ENCODE measurements at places on chromosomes 7 and 10.

GRCh38 chr7:55515569-55516279 is 56.6 kb downstream of the VOPP1 start:
- DNase-seq: no peak

DNA sequence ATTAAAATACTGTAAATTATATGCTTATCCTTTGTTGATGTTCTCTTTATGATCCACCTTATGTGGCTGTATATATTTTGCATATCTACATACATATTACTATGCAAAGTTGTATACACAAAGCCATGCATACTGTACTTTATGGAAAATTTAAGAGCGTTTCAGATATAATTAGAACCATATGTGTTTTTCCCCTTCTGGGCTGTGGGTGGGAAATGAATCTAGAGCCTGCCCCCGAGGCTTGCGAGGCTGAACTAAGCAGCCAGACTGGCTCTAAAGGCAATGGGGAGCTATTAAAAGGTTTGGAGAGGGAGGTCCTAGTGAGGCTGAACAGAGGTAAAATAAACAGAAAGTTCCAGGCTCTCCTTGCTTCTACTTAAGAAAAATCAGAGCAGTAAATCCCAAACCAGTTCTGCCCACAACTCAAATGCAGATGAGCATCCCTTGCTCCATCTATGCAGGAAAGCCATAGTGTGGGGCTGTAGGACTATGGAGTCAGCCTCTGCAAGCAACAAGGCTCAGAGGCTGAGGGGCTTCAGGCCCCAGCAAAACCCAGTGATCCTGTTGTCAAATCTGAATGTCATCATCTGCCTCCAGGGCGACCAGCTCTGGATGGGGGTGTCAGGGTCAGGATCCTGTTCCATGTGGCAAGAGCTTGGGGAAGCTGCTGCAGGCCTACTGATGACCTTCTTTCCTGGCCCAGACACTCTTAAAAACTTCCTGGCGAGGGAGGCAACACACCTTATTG is 14.1 kb upstream of the DDIT4 start:
- no peak for DNase-seq

- DNase-seq: no peak
These were observed 57.7 kb downstream of the MAD1L1 start for GRCh38 chr7:2175091-2175490.

DNA sequence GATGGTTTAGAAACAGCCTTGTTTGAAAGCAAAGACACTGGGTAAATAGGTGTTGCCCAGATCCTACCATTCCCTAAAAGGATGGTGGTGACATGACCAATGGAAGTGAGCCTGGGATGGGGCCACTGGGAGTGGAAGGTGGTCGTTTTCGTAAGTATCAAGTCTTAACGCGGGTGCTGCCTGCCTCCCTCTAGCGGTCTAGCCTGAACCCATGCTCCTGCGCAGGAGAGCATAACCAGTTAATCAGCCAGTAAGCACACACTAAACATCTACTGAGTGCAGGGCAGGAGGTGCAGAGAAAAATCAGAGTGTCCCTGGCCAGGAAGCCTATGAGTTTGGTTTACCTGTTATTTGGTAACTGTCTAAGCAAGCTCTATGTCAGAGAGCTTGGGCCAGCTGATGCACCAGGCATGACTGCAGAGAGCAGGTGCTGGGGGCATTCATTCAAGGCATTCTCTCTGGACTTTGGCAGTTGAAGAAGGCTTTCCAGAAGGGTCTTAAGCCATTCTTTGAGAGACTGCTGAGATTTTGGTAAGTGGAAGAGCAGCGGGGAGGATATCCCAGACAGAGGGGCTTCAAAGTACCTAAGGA is 930 bp downstream of the GARIN1A start:
- DNase-seq: no peak

DNA sequence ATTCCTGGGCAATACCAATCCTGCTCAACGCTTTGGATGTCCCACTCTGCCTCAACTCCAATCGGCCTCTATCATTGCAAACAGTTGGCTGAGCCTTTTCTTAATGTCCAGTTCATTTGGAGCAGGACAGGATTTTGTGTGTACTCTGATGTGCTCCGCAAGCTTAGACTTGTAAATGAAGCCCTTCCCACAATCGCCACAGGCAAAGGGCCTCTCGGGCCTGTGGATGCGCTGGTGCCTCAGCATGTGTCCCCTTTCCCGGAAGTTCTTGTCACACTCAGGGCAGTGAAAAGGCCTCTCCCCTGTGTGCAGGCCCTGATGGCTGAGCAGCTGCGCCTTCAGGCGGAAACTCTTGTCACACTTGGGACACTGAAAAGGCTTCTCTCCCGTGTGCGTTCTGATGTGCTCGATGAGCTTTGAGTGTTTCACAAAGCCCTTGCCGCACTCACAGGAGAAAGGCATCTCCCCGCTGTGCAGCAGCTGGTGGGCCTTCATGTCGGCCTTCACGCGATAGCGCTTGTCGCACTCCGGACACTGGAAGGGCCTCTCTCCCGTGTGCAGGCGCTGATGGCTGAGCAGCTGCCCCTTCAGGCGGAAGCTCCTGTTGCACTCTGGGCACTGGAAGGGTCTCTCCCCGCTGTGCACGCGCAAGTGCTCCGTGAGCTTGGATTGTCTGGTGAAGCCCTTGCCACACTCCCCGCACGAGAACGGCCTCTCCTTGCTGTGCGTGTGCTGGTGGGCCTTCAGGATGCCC is 20.0 kb downstream of the ZNF786 start:
- no peak for DNase-seq

GRCh38 chr7:99737726-99738125 is 2.7 kb upstream of the CYP3A7 start:
- DNase-seq: no peak

DNA sequence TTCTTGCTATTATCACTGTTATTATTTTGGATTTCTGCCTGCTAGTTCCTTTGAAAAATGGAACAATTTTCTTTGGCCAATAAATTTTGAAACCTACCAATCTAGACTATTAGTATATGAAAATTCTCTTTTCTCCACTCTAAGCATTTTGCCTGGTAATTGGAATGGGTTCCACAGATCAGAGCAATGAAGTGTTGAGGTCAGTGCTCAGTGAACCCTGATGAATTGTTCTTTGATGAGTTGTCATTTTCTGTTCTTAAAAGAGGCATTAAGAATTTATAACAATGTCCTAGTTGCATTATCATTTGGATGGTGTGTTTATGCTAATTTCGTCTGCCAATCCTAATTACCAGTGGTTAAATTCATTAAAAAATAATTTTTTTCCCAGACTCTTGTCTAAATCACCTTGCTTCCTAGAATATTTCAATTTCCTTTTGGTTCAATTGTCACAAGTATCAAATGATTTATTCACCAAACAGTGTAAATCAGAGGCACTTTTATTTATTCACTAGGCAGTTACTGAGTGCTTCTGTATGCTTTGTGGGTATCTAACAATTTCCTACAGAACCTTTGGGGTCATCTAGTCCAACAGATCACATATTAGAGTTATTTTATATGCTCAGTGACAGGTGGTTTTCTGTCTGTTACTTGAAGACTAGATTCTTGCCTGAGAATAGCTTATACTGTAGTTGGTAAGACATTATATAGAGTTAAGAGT is 239.0 kb downstream of the DNAJB9 start:
- DNase-seq: no peak

GRCh38 chr7:45130910-45131309 is 19.4 kb upstream of the TBRG4 start:
- DNase-seq: no peak

- no peak for DNase-seq
These were observed 296.0 kb upstream of the KIAA1217 start for GRCh38 chr10:23912884-23913404.

- no peak for DNase-seq
These were observed 132.9 kb upstream of the PLXDC2 start for GRCh38 chr10:19683356-19683755.

GRCh38 chr7:149161241-149161848 is 14.1 kb downstream of the ZNF398 start:
- no peak for DNase-seq

DNA sequence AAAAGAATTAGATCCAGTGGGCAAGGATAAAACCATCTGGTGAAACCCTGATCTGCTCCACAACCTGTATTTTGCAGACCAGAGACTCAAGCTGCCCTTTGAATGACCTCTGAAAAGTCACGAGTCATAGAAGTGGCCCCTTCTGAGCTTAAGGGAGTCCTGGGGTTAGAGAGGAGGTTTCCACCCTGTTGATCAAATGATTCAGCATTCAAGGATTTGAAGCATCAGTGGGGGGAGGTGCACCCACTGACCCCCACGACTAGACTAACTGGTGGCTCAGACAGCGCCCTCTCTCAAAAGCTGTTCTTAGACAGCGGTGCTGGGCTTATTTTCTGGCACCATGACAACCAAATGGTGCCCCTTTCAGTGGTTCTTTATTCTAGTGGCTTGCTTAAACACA is 44.3 kb downstream of the PLCE1 start:
- no peak for DNase-seq

GRCh38 chr7:91979590-91979989 is 38.9 kb downstream of the AKAP9 start:
- no peak for DNase-seq

DNA sequence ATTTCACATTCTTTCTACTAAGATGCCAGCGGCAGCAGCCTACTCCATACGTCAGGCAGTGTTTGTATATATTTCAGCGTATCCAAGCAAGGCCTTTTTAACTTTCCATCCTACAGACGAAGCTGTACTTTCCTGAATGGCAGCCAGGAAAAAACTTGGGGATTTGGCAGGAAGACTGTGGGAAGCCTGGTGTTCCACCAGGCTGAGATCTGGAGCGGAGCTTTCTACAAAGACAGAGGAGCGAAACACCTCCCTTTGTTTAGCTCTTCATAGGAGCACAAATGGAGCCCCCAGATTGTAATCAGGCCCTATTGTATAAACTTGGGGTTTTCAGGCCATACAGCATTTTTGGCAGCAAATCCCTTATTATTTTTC is 143.8 kb downstream of the TES start:
- no peak for DNase-seq

DNA sequence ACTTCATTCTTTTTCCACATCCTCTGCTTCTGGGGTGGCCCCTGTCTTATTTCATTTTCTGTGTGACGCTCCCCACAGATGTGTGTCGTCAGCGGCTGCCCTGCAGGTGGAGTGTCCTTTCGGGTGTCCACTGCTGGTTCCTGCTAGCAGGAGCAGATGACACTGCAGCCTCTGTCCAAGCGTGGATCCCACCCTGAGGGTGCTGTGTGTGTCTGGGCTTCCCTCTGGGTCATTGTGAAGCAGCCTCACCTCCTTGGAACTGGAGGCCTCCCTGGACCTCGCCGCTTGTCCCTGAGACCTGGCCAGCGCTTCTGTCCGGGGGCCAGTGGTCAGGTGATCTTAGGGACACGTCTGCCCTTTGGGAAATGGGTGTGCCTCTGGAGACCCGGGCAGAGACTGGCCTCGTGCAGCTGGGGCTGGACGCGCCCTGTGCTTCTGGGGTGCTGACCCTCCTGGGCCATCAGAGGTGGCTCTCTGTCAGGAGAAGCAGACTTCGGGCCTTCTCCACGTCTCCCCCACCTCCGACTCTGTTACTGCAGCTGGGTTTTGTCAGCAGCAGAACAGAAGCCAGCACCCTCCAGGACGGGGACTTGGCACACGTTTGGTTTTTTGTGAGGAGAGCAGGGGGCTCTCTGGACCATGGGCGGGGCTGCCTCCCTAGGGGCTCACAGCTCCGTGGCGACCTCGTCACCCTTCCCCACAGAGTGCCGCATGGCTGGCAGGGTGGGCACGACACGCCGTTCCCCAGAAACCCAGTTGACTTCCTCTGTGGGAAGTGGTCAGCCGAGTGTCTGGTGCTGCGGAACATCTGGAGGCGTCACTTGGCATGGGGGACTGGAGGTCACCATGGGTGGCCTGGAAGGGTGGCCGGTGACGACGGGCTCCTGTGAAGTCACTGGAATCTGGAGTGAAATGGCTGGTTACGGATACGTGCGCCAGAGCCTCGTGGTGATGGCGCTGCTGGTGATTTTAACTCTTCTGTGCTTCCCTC is 48.4 kb downstream of the INPP5A start:
- DNase-seq: no peak

DNA sequence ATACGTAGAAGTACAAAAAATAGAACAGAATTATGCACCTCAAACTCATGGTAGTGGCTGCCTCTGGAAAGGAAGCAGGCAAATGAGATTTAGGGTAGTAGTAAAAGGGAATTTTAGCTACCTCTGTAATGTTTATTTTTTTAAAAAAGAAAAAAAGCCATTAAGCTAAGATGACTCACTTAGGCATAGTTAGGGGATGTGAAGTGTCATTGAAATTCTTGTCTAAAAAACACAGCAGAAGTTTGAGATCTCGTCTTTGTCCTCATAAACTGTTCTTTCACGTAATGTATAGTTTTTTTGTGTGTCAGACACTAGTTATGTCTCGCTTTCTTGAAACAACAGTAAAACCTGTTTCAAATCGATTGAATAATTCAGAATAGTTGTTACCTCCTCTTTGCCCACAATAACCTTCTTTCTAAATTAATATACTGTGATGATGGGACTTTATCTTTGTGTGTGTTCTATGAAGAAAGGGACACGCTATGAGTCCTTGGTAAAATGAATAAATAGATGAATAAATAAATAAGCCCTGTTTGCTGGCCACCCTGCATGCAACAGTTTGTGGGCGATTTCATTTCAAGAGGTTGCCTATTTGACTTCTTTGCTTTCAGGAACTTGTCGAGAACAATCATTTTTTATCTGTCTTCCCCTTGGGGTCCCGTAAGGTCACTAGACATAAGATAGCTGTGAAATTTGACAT is 14.5 kb upstream of the FBXW4 start:
- no peak for DNase-seq

- no peak for DNase-seq
These were observed 59.8 kb upstream of the AASS start for GRCh38 chr7:122203814-122204213.

GRCh38 chr7:85638394-85638793 is 451.5 kb upstream of the SEMA3D start:
- no peak for DNase-seq

DNA sequence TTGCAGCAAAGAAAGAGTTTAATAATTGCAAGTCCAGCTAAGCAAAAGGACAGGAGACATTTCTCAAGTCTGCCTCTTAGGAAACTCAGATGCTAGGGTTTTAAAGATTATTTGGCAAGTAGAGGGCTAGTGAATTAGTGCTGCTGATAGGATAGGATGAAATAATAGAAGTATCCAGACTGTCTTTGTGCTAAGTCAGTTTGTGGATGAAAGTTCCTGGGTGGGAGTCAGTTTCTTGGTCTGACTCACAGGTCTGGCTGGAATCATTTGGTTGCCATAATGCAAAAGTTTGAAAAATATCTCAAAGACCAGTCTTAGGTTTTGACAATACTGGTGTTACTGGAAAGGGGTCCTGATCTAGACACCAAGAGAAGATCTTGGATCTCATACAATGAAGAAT is 42.6 kb upstream of the INHBA start:
- no peak for DNase-seq

GRCh38 chr7:34315032-34315431 is 343.0 kb upstream of the NPSR1 start:
- DNase-seq: no peak

GRCh38 chr10:24485304-24485703 is 238.4 kb downstream of the ARHGAP21 start:
- no peak for DNase-seq

- no peak for DNase-seq
These were observed 851 bp downstream of the KIFBP start for GRCh38 chr10:68989317-68989990.

- no peak for DNase-seq
These were observed 5.2 kb downstream of the FAM133B start for GRCh38 chr7:92584953-92585352.

Measured in activated T-cell treated with anti-CD3 and anti-CD28 coated beads for 4 hours (primary cell).